ENCODE measurements at places on chromosomes 7 and 10. TPM values are rescaled to one million over a fixed set of nuclear protein-coding genes. Genes with fewer than 3 reads are reported as not detected.
A peak's percentile ranks its signal among the peaks of the same experiment; 100 is the strongest.

- no peak for DNase-seq
These were observed 157.4 kb upstream of the TBX20 start for GRCh38 chr7:35411331-35411730.

GRCh38 chr7:80809545-80809944 is 109.3 kb downstream of the SEMA3C start:
- DNase-seq = no peak

- DNase-seq = no peak
These were observed 55.5 kb upstream of the ABLIM1 start for GRCh38 chr10:114713525-114714090.

- DNase-seq = peak; percentile 58
These were observed 23.7 kb downstream of the MDH2 start for GRCh38 chr7:76071316-76072242.

Gene RP9
- total RNA-seq = 29.4 TPM

GRCh38 chr10:15795036-15795792 is 65.1 kb downstream of the MINDY3 start:
- DNase-seq = no peak

DNA sequence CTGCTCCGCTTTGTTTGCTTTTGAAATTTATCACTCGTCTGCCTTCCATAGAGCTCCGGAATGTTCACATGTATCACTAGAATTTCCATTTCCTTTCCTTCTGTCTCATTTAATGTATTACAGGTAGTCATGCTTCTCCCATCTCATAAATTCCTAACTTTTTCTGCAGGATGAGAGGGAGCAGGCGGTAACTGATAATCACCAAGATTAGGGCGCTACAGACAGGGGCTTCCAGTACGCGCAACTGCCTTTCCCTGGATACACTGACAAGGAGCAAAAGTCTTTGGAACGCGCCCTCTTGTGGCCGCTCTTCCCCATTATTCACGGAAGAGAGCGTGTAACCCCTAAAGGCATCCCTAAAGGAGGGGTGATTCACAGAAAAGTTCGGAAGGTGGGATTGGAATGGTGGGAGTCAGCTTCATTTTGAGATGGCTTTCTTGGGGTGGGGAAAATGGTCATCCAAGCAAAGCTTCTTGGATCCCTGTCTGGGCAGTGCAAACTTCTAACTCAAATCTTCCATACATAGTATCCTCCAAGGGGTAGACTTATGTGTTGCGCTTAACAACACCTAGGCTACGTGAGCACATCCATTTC is 6.5 kb downstream of the INHBA start:
- peak; percentile 90 for DNase-seq

Measured in neural progenitor cell (in vitro differentiated cells).